Activated naive CD4-positive, alpha-beta T cell treated with anti-CD3 and anti-CD28 coated beads for 36 hours (primary cell): ENCODE measurements at places on chromosomes 5 and 9. TPM values are rescaled to one million over a fixed set of nuclear protein-coding genes. Genes with fewer than 3 reads are reported as not detected.

RASEF gene
- not detected for total RNA-seq

DNAH5 gene
- total RNA-seq: not detected

RFX3 gene
- 11.0 TPM for total RNA-seq

PCDHB11 gene
- total RNA-seq: not detected

LCNL1 gene
- not detected for total RNA-seq

CEL gene
- total RNA-seq: 2.1 TPM

WDR38 gene
- not detected for total RNA-seq

DMRT3 gene
- total RNA-seq: not detected

BARHL1 gene
- not detected for total RNA-seq

GRCh38 chr9:35791297-35791921 lies at the start of gene NPR2:
Gene NPR2, plus strand, starts transcription at chr9:35791591. Its CDS starts 818 bp downstream, at chr9:35792409.
- no peak for DNase-seq
- no peaks in the 10 kb centered on the region for H3K4me1 ChIP-seq
- peaks cover 5% of the 10 kb centered on the region for H3K36me3 ChIP-seq
- H3K27me3 ChIP-seq: no peaks in the 10 kb centered on the region

DNA sequence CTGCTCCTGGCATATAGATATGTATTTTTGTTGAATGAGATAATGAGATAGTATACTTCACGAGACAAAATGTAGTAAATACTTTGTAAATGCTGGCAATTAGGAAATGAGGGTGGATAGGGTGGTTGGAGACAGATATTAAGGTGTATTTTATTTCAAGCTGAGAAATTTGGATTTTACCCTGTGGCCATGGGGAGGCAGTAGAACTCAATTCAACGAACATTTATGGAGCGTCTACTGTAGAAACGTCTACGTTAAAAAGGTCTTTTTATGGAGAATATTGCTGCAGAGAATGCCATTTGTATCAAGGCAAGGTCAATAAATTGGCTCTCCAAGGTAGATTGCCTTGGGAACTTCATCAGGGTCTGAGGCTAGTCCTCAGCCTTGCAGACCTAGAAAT lies 21.5 kb upstream of the RALGPS1 start:
- no peak overlapping the region for H3K4me3 ChIP-seq
- no peak overlapping the region for H3K27ac ChIP-seq
- peaks cover 2% of the 10 kb centered on the region for H3K27me3 ChIP-seq
- no peaks in the 10 kb centered on the region for H3K4me1 ChIP-seq
- no peak for DNase-seq

DNA sequence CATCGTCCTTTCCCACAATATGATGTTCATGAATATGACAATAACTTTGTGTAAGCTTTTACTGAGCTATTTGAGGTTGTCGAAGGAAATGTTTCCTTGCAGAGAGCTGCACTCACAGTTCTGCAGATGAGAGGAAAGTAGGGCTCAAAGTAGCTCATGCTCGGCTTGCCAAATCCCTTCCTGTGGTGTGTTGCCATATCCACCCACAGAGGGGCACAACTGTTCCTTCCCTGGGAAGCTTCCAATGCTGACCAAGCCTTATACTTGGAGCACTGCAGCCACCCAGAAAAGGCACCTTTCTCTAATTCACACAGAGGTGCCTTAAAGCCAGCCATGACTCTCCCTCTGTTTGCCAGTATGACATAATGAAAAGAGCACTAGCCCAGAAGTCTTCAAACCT lies 390.3 kb downstream of the CAAP1 start:
- H3K4me1 ChIP-seq: no peaks in the 10 kb centered on the region
- no peak for DNase-seq
- H3K27ac ChIP-seq: no peak overlapping the region

GRCh38 chr9:111615928-111616327 lies 15.2 kb upstream of the DNAJC25 start:
- no peaks in the 10 kb centered on the region for H3K4me1 ChIP-seq
- H3K27me3 ChIP-seq: peaks cover 15% of the 10 kb centered on the region
- DNase-seq: no peak
- H3K4me3 ChIP-seq: no peak overlapping the region
- no peak overlapping the region for H3K27ac ChIP-seq

- H3K27ac ChIP-seq: no peak overlapping the region
- H3K4me1 ChIP-seq: no peaks in the 10 kb centered on the region
- H3K36me3 ChIP-seq: no peaks in the 10 kb centered on the region
- H3K4me3 ChIP-seq: no peak overlapping the region
Measured at GRCh38 chr5:84477485-84477884, 92.8 kb upstream of the EDIL3 start.

GRCh38 chr5:612498-613424 lies 621 bp downstream of the CEP72 start:
- H3K27me3 ChIP-seq: peaks cover under 1% of the 10 kb centered on the region
- H3K4me1 ChIP-seq: peaks cover 46% of the 10 kb centered on the region
- peak; percentile 34 for DNase-seq
- peak overlapping the region; percentile 74 for H3K27ac ChIP-seq
- H3K36me3 ChIP-seq: peaks cover 21% of the 10 kb centered on the region

DNA sequence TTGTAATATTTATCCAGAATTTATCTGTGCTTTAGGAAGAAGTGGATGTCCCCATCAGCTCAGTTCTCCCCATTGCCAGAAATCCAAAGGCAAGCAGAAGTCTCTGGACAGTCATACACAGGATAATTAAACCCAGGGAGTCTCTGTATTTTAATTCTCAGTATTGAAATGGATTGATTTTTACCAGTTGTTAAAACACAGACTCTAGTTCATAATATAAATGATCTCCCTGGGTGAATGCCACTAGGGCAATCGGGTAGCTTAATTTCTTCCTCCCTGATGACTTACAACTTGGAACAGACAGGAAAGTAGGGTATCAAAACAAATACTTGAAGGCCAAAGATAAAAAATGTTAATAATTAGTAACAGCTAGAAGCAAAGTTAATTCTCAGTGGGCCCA lies 66.5 kb upstream of the DAP start:
- no peaks in the 10 kb centered on the region for H3K4me1 ChIP-seq
- H3K27ac ChIP-seq: no peak overlapping the region
- H3K4me3 ChIP-seq: no peak overlapping the region
- no peak for DNase-seq
- no peaks in the 10 kb centered on the region for H3K36me3 ChIP-seq

DNA sequence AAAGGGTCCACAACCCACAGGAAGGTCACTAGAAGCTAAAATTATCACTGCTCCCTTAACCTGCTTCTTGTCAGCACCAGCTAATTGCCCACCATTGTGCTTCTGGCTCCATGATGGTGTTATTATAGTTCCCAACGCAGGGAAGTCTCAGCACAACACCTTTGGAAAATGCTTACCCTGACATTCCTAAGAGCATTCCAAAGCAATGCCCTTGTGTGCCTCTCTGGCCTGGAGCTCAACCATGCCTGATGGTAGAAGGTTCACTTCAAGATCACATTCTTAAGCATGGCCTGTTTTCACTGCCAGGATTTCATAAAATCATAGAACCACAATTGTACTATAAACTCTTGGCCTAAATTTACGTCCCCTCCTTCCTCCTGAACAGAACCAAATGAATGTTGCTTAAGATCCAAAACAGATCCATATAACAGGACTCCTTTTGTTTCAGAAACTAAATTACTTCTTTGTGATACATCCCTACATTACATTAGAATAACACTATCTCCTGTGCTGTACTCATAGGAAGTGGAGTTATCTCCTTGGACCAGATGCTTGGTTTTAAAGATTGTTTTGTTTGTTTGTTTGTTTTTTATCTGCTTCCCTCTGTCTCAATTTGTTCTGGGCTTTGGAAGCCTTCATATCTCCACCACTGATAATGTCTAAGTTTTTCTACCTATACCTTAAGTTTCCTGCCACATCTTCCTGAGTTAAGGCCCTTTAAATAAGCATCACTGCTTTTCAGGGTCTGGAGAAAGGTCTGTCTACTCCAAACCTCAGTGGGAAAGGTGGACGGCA lies 32.1 kb downstream of the ARL15 start:
- H3K36me3 ChIP-seq: peaks cover 17% of the 10 kb centered on the region
- no peaks in the 10 kb centered on the region for H3K27me3 ChIP-seq
- H3K27ac ChIP-seq: no peak overlapping the region
- H3K4me1 ChIP-seq: peaks cover 6% of the 10 kb centered on the region
- no peak overlapping the region for H3K4me3 ChIP-seq

- H3K27me3 ChIP-seq: no peaks in the 10 kb centered on the region
- no peaks in the 10 kb centered on the region for H3K36me3 ChIP-seq
- peak overlapping the region; percentile 54 for H3K4me3 ChIP-seq
- peaks cover 82% of the 10 kb centered on the region for H3K4me1 ChIP-seq
- peak; percentile 21 for DNase-seq
- peak overlapping the region; percentile 62 for H3K27ac ChIP-seq
Measured at GRCh38 chr5:56822981-56823380, 7.6 kb downstream of the MAP3K1 start.

DNA sequence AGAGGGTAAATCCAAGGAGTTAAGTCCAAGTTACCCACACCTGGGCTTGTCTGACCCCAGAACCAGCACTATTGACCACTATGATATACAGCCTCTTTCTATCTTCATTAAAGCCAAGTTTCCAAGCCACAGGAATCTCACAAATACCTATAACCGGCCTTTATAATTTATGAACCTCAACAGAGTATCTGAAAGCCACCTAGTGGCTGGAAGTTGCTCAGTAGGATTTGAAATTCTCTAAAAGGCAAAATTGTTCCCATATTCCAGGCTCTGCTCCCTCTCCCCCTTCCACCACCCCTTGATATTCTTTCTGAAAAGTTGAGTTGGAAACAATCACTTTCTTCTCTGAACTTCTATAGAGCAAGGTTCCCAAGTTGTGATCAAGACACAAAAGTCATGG lies 106.4 kb upstream of the GPR151 start:
- H3K4me1 ChIP-seq: no peaks in the 10 kb centered on the region
- H3K4me3 ChIP-seq: no peak overlapping the region
- no peaks in the 10 kb centered on the region for H3K36me3 ChIP-seq
- no peak overlapping the region for H3K27ac ChIP-seq
- no peaks in the 10 kb centered on the region for H3K27me3 ChIP-seq

DNA sequence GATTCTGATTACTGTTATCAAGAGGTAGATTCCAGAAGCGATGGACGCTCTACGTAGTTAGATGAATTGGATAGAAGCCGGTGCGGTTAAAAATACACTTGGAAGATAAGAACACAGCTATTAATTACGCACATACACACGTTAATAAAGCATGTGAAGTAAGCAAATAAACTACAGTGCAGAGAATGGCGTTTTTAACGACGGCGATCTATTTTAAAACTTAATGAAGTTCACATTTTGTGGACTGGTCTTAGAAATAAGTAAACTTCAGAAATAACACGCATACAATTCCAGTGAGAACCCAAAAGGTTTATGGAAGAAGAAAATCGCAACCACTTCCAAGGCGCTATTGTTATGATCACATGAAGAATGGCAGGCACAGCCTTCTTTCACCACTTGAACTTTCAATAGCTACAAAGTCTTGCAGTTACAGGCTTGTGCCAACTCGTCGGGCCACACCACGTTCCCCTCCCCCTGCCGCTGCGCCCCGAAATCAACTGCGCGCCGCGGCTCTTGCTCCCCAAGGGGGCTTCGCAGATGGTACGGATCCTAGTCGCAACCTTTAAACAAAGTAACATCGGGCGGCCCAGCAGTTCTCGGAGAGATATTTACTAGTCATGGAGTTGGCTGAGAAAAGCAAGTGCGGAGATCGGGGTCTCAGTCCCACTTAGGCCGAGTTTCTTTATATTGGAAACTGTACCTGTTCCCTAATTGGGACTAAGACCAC lies 866 bp upstream of the SEMA6A start:
- no peaks in the 10 kb centered on the region for H3K36me3 ChIP-seq
- DNase-seq: no peak
- peaks cover 24% of the 10 kb centered on the region for H3K4me1 ChIP-seq
- H3K27me3 ChIP-seq: peaks cover 75% of the 10 kb centered on the region
- no peak overlapping the region for H3K27ac ChIP-seq
- H3K4me3 ChIP-seq: peak overlapping the region; percentile 52
